ENCODE measurements at places on chromosomes 12 and 14.

GRCh38 chr14:28220391-28220790, 546.2 kb upstream of the FOXG1 start:
- DNase-seq, result no peak

DNA sequence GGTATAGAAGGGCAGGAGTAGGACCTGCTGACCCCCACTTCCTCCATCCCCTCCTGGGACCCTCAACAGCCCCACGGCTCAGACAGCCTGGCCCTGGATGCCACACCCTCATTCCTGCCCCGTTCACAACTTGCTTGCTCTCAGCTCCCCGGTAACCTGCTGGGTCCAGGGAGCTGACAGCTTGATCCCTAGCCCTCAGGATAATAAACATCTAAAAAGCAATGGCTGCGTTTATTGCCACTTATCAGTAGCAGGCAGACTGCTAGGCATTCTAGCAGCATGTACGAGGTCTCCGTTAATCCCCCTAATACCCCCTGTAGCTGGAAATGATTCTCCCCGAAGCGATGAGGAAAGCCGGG, 24.3 kb upstream of the RPLP0 start:
- no peak for DNase-seq

DNA sequence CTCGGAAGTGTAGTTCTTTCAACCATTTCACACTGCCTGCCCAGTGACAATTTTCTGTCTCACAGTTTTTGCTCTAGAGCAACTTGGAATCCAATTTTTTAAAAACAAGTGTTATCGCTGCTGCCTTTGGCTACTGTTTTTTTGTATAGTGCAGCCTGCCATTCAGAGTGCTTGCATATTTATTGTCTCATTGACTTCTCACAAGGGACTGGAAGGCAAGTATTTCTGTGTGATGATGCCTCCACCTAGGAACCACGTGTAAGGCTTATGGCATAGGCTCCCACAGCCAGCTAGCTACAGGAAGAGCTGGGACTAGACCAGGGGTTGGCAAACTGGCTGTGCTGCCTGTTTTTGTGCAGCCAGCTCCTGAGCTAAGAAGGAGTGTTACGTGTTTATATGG, 903 bp downstream of the PARPBP start:
- peak; percentile 22 for DNase-seq

GRCh38 chr12:22631863-22632463, 7.0 kb downstream of the ETNK1 start:
- no peak for DNase-seq

DNA sequence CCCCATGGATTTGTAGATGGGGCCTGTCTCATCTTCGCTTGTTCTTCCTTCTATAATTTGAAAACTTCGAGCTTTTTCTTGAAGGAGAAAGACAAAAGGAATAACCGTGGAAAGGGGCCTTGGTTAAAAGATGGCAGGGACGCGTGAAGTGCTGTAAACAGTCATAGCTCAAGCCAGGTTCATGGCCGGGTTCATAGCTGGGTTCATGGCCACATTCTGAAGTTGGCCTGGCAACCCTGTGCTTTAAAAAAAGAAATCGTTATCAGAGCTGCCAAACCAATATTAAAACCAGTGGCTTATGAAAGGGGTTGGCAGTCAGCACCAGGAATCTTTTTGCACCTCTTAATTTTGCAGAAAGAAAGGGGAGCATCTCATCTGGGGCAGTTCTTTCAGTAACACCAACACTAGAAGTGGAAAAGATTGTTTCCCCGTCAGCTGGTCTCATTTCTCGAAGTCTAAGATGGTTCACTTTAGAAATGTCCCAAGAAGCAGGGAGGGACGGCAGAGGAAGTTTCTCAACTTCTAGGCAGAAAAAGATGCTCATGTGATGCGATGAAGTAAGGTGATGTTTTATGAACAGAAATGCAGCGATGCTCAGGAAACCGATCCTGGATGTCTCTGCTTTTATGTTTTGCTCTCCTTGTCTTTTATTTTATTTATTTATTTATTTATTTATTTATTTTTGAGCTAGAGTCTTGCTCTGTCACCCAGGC, 193.1 kb upstream of the TBX3 start:
- DNase-seq, result no peak

- no peak for DNase-seq
These were observed 319.2 kb upstream of the DDHD1 start for GRCh38 chr14:53472306-53472705.

GRCh38 chr14:51716610-51717009, 64.9 kb downstream of the FRMD6 start:
- peak; percentile 25 for DNase-seq

GRCh38 chr14:29847056-29847380, 80.6 kb downstream of the PRKD1 start:
- no peak for DNase-seq

DNA sequence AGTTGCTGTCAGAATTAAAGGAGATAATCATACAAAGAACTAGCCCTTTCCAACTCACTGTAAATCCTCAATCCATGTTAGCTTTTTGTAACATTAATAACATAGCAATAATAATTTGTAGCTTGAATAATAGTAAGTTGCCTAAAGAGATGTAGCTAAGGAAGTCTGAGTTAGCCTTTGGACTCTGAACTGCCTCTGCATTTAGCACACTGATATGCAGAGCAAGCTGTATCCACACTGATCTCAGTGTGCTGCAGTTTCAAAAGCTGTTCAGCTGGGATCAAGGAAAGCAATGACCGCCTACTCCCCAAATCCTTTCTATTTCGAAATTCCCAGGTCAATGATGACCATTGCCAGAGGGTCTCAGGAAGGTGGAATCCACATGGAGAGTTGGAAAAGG, 99.3 kb upstream of the IFNG-AS1 start:
- no peak for DNase-seq

DNA sequence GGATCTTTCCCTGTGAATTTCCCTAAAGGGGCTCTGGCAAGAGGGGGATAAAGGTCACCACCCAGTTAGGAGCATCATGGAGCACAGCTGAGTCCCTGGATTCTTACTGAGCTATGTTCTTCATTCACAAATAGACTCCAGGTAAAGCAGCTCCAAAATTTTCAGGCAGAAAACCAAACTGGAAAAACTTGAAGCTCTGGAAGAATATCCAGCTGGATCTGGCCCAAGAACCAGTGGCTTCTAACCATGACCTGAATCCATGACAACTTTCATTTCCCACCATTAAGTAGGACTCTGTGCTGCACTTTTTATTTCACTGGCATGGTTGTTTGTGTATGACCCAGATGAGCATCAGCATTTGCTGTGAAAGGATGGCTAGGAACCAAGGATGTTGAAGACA, 180.4 kb upstream of the FKBP4 start:
- no peak for DNase-seq

- DNase-seq, result peak; percentile 38
These were observed 18.1 kb downstream of the VSX2 start for GRCh38 chr14:74257078-74257940.

GRCh38 chr12:100675432-100675831, 101.9 kb downstream of the GAS2L3 start:
- peak; percentile 7 for DNase-seq

- no peak for DNase-seq
These were observed 25.8 kb downstream of the GABARAPL1 start for GRCh38 chr12:10238526-10238925.

DNA sequence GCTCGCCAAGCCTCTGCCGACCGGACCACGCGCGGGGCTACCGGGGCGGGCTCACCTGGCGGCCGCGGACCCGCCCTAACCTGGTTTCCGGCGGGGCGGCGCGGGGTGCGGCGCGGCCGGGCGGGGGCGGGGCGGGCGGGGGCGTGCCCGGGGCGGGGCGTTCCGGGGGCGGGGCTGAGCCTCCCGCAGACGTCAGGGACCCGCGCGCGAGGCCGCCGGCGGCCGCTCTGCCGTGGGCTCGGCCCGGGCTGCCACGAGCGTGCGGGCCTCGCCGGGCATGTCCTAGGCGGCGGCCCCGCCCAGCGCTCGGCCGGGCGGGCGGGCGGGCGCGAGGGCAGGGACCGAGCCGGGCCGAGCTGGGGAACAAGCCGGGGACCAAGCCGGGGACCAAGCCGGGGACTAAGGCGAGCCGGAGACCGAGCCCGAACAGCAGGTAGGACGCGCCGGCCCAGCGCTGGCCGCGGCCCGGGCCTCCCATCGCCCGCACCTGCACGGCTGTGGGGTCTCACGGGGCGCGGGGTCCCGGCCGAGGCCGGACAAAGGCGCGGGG, at the start of gene CEP170B:
CEP170B (plus strand) TSS at position 188 of the 550 bp plus-strand sequence. CDS start 3,183 bp downstream, outside the sequence.
- DNase-seq, result no peak

DNA sequence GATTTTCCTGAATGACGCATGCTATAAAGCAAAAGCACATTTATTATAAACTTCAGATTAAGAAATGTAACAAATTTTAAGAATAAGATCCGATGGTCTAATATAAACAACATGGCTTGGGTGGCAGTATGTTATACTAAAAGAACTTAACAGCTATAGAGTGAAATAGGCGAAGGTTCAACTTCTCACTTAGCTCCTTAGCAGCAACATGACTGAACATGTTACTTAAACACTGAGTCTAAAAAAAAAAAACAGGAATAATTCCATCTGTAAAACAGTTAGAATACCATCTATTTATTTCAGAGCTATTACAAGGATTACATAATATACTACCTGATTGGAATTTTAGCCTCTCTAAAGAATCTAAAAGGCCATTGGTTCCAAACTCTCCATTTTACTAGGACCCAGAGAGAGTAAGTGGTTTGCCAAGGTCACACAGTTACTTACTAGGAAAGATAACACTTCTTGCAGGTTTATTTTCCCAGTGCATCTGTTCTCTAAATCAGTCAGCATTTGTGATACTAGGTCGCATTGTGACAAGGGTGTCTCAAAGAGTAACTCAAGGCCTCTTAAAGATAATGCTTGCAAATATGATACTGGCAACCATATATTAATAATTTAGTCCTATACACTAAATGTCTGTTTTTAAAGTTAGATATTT, 14.8 kb downstream of the OSBPL8 start:
- no peak for DNase-seq

DNA sequence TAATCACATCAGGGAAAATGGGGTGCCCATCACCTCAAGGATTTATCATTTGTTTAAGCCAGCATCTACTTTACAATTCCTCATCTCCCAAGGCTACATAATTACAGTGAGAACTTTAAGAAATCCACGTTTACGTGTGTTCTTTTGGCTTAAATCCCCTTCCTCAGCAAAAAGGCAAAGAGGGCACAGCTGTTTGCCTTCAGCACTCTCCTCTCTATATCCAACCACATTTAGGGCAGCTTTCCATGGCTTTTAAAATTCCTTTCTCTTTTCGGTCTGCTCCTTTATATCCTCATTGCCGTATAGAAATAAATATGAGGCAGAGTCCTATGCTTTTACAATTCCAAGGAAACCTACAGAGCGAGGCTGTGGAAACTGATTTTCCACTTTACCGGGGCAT, 175.9 kb downstream of the EMP1 start:
- DNase-seq, result no peak

DNA sequence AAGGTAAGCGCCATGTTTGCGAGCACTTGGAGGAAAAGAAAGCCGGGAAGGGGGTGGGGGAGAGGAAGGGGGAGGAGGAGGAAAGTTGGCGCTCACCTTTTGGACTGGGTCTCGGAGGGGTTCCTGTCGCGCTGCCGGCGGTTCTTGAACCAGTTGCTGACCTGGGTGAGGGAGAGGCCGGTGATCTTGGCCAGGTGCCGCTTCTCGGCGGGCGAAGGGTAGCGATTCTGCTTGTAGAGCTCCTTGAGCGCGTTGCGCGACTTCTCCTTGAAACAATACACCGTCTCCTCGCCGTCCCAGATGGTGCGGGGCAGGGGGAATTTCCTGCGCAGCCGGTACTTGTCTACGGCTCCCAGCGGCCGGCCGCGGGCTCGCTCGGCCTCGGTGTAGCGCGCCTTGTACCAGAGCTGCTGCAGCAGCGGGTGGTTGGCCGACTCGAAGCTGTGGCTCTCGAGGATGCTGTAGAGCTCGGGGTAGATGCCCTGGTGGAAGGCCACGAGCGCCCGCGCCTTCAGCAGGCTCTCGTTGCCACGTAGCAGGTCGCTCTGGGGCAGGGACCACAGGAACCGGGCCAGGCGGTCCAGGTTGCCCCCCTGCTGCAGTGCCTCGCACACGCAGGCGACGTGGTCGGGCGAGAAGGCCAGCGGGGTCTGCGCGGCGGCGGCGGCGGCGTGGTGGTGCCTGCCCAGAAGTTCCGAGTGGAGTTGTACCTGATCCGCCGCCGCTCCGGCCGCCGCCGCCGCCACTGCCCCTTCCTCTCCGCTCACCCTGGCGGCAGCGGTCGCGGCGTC, 840 bp downstream of the SIX4 start:
- no peak for DNase-seq

GRCh38 chr14:53927171-53927570, 29.5 kb downstream of the BMP4 start:
- DNase-seq, result no peak
